ENCODE measurements at places on chromosomes 1 and 21. TPM values are rescaled to one million over a fixed set of nuclear protein-coding genes. Genes with fewer than 3 reads are reported as not detected.

TSTD1 gene
- 41.4 TPM for total RNA-seq

NT5C1A gene
- total RNA-seq = not detected

ACTL8 gene
- total RNA-seq = not detected

SPRR2E gene
- not detected for total RNA-seq

CFAP141 gene
- total RNA-seq = not detected

C1orf105 gene
- total RNA-seq = not detected

PTAFR gene
- total RNA-seq = under 0.01 TPM

COL9A2 gene
- total RNA-seq = 0.38 TPM

KLHDC9 gene
- 0.28 TPM for total RNA-seq

GNAT2 gene
- under 0.01 TPM for total RNA-seq

CYP4Z1 gene
- total RNA-seq = not detected

SPATA1 gene
- total RNA-seq = 0.96 TPM
